ENCODE measurements at places on chromosomes 4 and X. TPM values are rescaled to one million over a fixed set of nuclear protein-coding genes. Genes with fewer than 3 reads are reported as not detected.

Gene PNMA5
- polyA plus RNA-seq = 0.36 TPM

Gene ANTXR2
- polyA plus RNA-seq = 61.7 TPM

Gene SCML2
- polyA plus RNA-seq = 11.4 TPM

Gene VCX3A
- polyA plus RNA-seq = not detected

Gene C4orf54
- 1.1 TPM for polyA plus RNA-seq

Gene BDH2
- 178 TPM for polyA plus RNA-seq
